Amygdala (tissue), 56 donors: ENCODE measurements at places on chromosomes 5 and 9.

- DNase-seq, result peak; percentile 54
Observed at GRCh38 chr9:134366223-134367031, 40.2 kb downstream of the RXRA start.

DNA sequence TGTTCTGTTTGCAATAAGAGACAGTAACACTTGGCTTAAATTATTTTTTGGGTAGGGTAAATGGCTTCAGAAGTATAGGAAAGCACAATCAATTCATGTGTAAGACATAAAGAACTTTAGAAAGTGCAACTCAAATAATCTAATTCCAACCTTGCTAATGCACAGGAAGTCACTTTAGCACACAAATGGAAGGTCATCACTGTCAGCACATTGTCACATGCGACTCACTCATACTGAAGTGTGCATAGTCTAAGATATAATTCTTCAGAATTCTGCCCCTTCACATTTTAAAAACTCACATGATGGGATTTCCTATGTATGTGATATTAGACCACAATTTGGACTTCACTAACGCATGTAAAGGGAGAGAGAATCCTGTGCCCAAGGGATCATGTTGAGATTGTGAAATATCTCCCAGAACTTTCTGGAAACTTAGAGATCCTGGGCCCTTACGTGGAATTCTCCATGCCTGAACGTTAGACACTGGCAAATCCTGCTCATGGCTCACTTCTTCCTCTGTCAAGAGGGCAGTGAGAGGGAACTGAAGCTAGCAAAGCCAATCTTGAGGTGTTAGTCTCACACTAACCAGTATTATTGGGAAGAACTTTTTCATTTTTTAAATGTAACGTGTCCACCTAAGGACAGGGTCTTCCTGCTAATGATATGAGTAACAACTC lies 403.2 kb upstream of the PTGER4 start:
- no peak for DNase-seq

DNA sequence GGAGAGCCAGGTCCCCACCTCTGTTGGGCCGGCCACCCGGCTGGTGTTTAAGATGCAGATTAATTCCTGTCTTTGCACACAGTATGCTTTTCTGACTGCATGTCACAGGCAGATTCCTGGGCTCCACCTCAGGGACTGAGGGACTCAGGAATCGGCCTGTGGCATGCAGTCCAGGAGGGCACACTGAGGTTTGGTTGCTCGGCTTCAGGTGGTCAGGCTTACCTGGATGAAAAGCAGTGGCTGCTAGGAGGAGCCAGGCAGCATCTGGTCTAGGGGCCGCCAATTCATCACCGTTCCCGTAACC lies 1.1 kb downstream of the WDR5 start:
- no peak for DNase-seq

DNA sequence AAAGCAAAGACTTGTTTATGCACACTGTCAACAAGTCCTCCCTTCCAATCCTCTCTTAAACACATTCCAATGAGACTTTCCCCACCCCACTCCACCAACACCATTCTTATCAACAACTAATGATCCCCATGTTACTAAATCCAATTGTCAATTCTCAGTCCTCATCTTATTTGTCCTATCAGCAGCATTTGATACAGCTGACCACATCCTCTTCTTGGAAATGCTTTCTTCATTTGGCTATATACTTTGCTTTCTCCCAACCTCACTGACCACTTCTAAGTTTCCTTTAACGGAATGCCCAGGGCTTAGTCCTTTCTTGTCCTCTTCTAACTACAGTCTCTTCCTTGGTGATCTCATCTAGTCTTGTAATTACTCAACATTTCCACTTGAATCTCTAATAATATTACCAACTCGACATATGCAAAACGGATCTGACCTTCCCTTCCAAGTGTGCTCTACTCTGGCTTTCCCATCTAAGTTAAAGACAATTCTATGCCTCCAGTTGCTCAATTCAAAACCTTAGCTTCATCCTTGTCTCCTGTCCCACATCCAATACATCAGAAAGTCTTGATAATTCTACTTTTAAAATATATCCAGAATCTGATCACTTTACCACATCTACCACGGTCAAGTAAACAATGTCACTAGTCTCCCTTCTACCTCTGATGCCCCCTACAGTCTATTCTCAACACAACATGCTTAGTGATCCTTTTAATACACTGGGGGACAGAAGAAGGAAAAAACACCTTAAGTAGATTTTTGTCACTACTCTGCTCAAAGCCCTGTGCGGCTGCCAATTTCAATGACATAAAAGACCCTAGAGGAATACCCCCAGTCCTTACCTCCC lies 25.5 kb downstream of the AGTPBP1 start:
- no peak for DNase-seq

- DNase-seq, result no peak
Observed at GRCh38 chr5:69134126-69134525, 32.8 kb upstream of the CCNB1 start.

DNA sequence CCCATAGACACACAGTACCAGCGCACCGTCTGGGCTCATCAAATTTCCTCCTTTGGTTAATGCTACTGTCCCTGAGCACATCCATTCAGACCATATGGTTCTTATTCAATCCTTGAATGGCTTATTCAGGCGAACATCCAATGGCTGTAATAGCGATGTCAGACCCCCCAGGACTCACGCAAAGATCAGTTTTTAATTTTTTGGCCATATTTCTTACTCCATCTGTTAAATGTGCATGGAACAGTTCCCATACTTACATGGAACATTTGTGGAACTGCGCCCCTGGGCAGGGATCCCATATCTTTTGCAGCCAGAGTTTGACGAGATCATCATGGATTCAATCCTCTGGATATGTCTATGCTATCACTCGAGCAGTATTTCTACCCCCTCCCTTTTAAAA lies 213.2 kb downstream of the ADAMTS6 start:
- no peak for DNase-seq

DNA sequence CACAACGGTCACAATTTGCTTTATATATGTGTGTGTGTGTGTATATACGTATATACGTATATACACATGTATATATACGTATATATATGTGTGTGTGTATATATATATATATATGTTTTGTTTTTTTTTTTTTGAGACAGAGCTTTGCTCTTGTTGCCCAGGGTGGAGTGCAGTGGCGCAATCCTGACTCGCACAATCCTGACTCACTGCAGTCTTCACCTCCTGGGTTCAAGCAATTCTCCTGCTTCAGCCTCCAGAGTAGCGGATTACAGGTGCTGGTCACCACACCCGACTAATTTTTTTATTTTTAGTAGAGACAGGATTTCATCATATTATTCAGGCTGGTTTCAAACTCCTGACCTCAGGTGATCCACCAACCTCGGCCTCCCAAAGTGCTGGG lies 3.1 kb downstream of the RNF38 start:
- DNase-seq, result no peak

GRCh38 chr5:95989283-95990048 lies 27.8 kb upstream of the ELL2 start:
- DNase-seq, result no peak
